ENCODE measurements at places on chromosomes 2 and 18.

DNA sequence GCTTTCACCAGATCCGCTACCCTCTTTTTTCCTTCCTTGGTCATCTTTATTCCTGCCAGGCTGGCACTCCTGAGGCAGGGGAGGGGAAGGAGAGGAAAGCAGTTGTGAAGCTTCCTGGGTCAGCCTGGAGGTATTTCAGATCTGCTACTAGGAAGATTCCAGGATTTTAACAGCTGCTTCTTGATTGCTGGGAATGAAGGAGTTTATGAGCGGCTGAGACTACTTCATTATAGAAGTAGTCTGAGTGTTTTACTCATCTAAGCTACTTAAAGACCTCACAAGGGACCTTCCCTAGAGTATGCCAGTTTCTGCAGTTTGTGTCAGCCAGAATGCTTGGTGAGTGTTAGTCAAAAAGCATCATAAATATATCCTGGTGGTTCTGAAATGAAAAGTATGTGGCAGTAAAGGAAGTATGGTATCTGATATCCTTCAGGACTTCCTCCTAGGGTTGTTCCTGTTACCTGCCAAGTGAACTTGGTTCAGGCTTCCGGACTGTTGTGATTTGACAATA, 1.9 kb downstream of the TANC1 start:
- DNase-seq: no peak

DNA sequence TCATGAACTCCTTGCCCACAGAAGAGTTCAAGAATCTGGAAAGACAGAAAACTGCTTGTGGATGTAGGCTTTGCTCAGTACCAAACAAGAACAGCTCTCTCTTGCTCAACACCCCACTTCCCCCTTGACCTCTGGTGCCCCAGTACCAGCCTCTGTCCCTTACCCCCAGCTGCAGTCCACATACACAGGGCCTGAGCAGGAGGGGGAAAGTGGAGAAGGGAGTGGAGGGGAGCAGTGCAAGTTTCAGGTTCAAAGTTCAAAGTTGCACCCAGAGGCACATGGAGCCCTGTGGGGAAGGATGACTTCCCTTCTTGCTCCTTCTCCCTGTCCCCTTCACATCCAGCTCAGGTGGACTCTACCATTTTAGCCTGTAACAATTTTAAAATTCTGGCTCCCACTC, 61.1 kb upstream of the LPIN2 start:
- no peak for DNase-seq

GRCh38 chr2:241613017-241613780, 23.8 kb downstream of the THAP4 start:
- DNase-seq: no peak

DNA sequence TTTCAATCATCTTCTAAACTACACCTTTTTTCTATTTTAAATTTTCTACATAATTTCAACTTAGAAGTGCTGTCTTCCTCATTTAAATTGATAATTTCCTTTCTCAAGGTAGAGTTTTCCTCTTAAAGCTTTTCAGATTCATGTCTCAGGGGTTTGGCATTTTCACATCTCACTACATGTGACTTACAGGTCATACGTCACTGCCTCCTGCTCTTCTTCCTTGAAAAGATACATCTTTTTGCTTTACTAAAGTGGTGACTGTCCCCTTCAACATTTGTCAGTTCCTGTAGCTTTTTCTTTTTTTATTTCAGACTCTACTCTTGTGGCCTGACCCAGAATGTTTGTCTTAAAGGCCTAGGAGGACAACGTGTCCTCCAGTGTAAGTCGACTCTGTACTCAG, 17.1 kb upstream of the RUFY4 start:
- no peak for DNase-seq

DNA sequence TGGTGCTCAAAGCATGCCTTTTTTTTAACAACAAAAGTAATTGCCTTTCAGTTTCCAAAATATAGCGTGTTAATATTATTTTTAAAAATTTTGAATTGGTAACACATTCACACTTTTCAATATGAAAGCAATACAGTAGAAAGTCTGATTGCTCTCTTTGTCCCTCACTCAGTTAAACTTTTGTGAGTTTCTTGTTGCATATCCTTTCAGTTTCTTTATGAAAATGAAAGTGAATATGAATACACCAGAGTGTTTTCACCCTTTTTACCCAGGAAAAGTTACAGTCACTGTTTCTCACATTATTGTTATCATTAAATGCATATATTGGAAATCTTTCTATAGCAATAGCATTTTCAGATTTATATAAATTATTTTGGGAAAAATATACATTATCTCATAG, 377.4 kb upstream of the CRIM1 start:
- no peak for DNase-seq

GRCh38 chr2:194610297-194610696, 1046.7 kb upstream of the SLC39A10 start:
- no peak for DNase-seq

DNA sequence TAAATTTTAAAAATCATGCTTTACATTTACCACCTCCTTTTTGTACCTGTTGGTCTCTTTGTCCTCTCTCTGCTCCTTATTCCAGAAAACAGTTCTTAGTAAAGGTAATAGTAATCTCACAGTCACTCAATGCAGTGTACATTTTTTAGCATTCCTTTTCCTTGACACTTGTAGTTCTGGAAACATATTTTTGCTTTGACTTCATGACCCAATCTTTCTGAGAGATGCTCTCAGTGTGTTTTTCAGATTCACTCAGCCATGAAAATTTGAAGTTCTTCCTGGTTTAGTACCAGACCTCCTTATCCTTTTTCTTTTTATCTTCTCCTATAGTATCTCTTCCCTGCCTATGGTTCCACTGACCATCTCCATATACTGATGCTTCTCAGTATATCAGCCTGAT, 747.5 kb upstream of the ZEB2 start:
- no peak for DNase-seq

GRCh38 chr2:200625958-200626363, 40.1 kb downstream of the AOX1 start:
- no peak for DNase-seq

DNA sequence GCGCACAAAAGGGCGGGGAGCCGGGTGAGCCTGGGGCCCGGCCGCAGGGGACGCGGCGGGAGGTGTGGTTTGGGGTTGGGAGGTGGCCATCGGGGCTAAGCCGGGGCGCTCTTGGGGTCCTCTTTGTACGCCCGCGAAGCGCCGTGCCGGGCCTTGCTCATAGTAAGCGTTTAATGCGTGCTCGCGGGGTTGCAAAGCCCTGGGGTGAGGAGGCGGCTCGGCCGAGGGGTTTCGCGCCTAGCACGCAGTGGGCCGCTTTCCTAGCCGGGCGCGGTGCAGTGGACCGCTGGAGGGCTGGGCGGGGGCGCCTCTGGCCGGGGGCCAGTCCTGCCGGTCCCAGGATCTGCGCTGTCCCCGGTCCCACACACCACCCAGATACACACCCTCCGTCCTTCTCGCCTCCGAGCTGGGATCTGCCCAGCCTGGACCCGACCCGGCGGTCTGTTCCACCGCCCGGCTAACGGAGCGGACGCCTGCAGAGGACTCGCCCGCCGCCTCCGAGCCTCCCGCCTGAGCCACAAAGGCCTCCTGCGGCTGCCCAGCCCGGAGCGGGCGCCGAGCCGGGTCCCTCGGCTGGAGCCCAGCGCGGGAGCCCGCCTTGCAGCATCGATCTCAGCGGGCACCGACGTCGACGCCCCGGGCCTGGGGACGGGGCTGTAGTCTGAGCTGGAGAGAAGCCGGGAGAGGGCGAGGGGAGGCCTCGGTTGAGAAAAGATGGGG, 564 bp downstream of the DPYSL5 start:
- DNase-seq: peak; percentile 44

DNA sequence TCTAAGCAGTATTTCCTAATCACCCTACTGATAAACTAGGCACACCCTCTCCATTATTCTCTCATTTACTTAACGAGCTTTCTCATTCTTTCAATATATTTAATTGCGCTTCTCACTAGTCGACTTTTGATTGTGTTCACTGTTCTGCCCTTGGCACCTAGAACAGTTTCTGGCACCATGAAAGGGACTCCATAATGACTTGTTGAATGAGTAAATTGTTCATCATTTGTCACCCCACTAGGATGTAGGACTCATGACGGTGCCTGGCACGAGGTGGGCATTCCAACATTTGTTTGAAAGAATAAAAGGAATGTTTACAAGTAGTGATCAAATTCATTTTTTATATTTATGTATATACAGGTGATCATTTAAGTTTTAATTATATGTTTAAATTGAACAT, 123.7 kb downstream of the DIS3L2 start:
- DNase-seq: no peak

DNA sequence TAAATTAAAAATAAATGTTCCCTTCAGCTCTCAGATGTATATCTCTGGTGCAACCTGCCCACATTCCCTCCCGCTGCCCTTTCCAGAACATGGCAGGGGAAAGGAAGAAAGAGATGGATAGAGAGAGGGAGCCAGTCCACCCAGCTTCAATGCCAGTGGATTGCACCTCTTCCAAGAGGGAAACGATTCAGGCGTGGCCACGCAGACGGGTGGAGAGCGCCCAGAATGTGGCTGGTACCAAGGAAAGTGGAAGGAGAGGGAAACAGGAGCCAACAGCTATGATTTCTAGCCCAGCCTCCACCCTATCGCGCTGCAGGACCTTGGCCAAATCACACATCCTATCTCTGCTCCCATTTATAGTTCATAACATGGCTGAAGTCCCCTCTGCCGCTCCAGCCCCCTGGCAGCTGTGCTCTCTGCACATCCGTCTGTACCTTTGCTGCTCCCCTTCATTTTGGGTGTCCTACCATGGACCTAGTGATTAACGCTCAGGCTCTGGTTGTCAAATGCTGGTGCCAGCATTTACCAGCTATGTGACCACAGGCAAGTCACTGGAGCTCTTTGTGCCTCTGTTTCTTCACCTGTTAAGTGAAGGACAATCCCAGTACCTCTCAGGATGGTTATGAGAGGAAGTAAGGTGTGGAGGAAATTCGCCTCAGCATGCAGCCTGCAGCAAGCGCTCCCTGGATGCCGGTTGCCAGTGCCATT, 66.5 kb downstream of the SFXN5 start:
- DNase-seq: no peak

DNA sequence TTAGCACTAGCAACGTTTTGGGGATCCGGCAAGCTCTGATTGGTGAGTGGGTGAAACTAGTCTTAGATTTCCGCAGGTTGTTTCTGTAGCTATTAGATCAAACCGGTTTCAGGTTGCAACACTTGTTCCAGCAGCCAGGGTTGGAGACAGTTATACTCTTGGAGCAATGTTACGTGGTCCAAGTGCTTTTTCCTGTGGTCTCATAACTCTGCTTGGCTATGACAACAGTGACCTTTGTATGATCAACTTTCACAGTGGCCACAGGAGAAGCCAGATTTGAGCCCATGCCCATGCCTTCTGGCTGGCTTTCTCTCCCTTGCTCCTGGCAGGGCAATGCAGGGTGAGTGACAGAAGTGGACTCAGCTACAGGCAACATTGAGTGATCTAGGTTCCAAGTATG, 84.5 kb upstream of the TAF1B start:
- DNase-seq: no peak

GRCh38 chr2:180652794-180653193, 327.6 kb upstream of the UBE2E3 start:
- no peak for DNase-seq

- no peak for DNase-seq
Measured at GRCh38 chr2:219634951-219635751, 7.7 kb downstream of the SLC4A3 start.

GRCh38 chr2:126796931-126797621, 101.6 kb upstream of the TEX51 start:
- DNase-seq: no peak

All from NCI-H1436 (cell line).